ENCODE measurements at places on chromosomes 5 and 9.

DNA sequence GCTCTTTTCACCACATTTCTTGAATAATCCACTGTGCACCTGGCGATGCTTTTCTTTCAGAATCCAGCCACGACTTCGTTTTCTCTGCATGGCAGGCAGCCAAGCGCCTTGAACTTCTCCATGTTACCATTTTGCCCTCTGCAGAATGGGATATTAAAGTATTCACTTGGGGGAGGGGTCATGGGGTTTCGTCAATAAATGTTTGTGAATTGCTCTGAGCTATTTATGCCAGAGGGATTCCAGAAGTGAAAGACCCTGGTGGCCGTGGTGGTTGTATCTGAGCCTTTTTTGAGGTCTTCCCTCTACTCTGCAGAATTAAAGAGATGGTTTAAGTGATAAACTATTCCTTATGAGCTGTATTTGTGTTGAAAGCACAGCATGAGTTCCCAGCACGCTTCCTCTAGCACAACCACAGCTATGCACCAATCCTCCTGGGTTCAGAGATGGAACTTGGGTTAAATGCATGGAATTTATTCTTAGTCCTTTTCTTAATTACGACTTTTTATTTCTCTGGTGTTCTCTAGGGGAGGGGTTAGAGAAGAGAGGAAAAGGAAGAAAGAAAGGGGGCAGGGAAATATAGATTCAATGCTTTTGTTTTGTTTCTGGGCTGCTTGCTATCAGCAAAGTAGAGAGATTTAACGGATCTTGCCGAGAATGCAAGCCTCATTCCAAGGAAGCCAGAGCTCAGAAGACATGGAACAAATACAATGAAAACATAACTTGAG is 478.2 kb upstream of the TNC start:
- peak; percentile 100 for DNase-seq

DNA sequence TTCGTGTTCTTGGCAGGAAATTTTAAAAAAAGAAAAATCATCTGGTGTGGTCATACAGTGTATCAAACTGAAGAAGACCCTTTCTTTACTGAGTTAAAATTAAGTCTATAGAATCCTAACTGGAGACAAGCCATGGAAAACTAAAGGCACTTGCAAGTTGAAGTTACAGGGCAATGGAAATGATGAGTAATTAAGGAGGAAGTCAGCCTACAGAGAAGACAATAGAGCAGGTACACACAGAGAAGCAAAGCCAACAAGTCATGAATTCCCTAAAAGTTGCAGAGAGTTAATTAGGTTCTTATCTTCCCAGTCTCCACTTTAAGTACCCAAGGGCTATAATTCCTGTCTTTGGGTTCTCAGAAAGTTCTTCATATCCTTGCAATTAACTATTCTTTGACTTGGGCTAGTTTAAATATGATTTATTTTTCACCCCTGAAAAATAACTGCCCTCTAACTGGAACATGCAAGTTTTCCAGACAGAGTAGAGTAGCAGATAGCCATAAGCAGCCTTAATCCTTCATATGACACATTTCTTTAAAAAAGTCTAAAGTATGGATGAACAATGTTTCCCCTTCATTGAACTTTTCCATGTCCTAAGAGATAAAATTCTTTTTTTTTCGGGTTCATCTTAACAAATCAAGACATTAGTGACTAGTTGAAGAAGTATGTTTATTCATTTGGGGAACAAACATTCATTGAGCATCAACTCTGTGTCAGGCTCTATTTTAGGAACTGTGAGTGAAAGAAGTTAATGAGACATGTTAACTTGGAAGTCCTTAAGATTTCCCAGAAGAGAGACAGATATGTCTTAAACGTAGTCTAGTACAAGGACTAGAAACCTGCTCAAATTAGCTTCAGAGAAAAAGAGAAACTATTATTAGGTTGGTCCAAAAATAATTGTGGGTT is 5.2 kb upstream of the ITGA2 start:
- no peak for DNase-seq

DNA sequence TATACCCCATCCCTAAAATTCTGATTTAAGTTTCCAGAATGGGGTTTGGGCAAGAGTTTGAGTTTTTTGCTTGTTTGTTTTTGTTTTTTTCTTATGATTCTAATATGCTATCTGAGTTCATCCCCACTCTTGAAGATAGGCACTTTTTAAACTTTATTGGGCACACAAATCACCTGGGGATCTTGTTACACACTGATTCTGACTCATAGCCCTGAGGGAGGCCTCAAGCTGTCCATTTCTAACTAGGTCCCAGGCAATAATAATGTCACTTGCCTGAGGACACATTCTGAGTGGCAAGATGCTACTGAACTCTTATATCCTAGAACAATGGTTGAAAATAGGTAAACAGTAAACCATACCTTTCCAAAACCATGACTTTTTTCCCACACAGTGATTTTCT is 22.8 kb upstream of the ABLIM3 start:
- no peak for DNase-seq

DNA sequence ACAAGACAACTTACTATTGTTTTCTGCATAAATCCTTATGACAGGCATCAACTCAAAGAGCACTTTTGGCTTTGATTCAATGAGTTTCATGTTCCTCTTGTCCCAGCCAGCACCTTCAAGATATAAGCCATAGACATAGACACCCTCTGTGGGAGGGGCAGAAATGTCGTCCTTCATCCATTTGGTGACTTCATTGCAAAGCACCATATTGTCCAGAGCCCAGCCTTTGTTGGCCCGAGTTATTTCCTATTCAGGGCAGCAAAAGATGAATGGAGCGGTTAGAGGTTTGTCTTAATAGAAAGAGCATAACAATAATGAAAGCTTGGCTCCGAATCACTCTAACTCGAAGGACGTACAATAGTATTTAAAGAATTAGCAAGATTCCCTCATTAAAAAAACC is 243.9 kb downstream of the DNAH5 start:
- no peak for DNase-seq

DNA sequence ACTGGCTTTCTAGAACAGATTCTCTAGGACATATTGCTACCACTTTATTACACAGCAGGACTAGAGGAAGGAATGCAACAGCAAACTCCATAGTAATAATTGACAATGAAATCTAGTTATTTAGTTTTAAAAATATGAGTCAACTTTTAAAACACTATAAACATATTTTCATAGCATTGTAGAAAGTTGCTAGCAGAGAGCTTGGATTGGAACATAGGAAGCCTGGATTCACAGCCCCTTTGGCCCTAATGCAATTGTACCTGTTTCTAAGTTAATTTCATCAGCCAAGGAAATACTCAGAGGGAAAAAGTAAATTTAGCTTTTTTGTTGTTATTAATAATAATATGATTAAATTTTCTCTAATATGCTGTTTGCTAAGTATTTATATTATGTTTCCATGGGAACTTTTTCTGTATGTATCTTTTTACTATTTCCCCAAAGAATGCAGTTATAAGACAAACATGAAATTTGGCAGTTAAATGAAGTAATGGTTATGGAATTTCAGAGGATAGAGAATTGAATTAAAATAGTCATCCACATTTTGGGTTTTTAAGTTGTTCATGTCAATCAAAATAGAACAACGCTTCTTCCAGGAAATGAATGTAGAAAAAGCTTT is 45.6 kb downstream of the VCAN start:
- DNase-seq, result peak; percentile 61

DNA sequence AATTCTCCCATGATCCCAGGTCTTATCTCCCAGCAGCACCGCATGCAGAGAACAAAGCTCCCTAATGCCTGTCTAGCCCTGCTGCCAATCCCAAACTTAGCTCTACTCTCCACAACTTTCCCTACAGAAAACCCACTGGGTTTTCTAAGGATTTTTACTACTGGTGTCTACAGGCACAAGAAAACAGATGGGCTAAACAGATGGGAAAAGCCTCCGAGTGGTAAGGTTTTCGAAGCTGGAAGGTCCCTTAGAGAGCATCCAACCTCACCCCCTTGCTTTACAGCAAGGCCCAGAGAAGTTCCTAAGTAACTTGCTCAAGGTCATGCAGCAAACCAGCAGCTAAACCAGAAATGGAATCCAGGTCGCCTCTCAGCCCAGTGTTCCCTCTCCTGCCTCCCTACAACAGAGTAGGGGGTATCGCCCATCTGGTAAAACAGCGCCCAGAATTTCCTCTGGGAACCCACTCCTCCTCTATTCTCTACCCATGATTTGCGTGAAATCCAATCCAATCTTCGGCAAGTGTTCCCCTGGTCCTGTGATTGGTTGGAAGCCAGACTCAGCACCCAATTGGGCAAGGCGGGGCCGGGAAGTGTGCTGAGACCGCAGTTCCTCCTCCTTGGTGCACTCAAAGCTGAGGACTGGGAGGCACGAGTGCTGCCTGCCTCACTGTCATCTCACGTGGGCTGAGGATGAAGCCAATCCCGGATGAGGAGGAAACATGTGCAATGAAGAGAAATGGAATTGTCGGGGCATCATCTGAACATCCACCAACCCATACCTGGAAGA is 20.8 kb downstream of the CPLX2 start:
- no peak for DNase-seq

- DNase-seq, result peak; percentile 17
These were observed 7.9 kb downstream of the NRARP start for GRCh38 chr9:137294091-137294680.

- DNase-seq, result peak; percentile 85
These were observed 76.4 kb upstream of the RARS1 start for GRCh38 chr5:168409591-168410458.

DNA sequence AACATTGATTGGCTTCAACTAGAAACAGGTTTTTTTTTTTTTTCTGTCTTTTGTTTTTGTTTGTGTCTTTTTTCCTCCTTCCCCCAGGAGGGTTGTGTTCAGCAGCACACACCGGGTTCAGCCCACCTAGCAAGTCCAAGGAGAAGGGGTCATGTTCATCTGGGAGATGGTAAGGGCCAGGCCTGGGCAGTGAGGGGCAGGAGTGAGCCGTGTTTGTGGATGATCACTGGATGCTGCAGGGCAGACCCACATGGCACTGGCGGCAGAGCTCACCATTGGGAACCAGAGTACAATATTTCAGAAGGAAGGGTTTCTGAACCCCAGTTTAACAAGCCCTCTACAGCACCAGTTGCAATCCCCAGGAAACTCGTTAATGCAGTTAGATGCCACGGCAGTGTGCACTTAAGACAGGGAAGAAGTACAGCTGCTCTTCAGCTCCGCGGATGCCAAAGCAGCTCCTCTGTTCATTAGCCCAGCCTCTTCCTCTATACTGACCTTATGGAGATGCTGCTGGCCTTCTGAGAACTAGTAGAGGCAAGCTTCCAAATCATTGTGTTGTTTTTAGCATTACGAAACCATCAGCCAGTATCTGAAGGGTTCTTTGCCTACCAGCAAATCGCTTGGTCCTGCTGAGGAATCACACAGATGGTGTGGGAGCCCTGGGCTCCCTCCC is 508.2 kb upstream of the WWC1 start:
- DNase-seq, result peak; percentile 73

DNA sequence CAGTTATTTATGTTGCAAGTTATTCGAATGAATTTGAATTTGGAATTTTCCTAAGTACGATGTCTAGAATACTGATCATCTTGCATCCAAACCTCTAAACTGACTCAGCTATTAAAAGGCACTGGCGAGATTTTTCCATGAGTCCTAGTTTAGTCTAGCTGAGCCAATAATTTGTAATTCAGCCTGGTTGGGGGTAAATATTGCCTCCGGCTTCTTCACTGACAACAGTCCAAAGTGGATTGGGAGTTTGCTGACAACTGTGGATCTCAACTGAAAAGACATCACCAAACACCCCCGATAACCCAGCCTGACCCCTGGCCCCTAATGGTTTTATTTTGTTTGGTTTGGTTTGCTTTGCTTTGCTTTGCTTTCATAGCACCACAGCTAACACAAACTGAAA is 189.8 kb upstream of the DAPK1 start:
- DNase-seq, result peak; percentile 58

DNA sequence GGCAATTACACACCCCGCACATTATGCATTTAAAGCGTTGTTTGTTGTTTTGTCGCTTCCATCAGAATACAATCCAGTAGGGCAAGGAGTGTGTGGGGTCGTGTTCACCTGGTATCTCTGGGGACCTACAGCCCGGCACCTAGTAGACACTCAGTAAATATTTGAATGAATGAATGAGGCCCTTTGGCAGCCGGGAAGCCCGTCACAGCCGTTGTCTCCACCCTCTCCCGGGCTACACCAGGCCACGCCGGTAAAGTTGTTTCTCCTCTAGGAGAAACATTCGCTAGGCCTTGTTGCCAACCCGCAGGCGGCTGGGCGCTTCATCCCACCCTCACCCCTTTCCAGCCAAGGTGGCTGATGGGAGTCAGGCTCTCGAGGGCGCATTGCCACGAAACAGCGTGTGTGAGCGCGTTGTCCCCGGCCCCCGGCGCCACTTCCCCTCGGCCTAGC is 876 bp upstream of the JAK2 start:
- DNase-seq, result no peak

DNA sequence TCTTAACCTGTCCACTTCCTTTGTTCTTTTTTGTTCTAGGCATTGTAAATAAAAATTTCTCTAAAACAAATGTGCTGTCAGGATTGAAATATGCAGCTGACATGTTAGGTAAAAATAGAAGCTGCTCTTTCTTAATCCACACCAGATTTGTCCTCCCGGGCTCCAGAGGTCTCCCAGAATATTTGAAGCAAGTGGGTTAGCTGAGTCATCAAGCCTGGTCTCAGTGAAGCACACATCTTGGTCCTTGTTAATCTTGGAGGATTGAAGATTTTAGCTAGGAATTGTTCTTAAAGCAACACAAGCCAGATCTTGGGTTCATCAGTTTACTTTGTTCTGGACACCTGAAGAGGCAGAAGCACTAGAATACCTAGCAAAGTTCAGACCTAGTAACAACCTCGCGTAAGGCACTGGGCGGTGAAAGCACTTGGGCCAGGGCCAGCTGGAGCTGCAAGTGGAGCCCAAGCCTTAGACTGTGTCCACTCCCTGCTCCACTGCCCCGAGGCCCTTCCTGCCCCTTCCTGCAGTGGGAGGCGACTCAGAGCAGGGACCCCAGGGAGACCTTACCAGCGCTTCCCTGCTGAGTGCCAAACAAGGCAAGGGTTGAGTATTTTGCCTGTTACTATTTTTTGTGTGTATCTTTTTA is 36.5 kb downstream of the HABP4 start:
- peak; percentile 92 for DNase-seq
